ENCODE measurements at places on chromosomes 11 and 22.

GRCh38 chr11:76076749-76077148 is 129.6 kb downstream of the WNT11 start:
- DNase-seq, result no peak

GRCh38 chr11:39690856-39691255 is 1768.6 kb downstream of the LRRC4C start:
- no peak for DNase-seq

DNA sequence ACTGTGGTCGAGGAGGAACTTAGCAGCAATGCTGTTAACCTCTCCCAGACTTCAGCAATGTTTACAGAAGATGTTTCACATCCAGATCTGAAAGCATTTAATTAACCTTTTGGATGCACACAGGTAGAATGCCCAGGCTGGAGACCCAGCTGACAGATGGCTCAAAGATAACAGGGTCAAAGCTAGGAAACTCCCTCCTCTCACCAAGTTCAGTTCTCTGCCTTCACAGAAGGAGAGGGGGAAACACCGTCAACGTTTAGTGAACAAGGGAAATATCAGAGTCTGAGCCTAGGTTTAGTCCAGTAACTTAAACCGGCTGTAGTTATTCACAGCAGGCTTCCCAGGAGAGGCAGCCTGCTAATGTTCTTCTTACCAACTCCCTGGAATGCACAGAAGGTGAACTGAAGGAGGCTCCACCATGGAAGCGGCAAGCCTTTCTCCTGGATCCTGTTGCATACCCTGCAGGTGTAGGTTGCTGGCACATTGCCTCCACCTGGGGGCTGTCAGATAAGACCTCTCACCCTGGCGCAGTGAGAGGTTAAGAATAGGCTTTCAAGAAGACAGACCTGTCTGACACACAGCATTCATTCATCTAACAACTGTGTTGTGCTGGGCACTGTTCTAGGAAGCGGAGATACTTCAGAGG is 23.5 kb upstream of the ANKK1 start:
- DNase-seq, result no peak

GRCh38 chr11:61724437-61724836 is 28.0 kb upstream of the MYRF start:
- no peak for DNase-seq

DNA sequence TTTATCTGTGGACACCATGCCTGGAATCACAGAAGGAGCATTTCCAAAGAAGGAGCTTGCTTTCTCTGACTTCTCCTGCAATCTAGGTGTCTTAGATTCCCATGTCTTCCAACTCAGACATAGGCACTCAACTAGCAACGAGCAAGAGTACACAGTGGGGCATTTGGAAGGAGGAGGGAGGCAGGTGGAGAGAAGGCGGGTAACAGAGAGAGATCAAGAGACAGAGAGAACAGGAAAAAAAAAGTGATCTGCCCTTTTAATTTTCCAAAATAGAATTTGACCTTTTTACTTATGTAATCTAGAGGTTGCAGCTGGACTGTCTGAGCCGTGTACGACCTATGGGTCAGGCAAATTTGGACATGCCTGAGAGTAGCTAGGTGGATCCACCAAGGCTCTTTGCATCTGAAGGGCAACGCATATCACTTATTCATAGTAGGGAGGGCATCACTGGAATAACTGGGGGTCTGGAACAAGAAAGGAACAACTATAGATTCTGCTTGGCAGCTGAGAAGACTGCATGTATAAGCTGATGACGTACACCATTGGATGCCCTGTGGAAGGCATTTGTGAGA is 37.3 kb upstream of the POGLUT3 start:
- DNase-seq, result no peak

DNA sequence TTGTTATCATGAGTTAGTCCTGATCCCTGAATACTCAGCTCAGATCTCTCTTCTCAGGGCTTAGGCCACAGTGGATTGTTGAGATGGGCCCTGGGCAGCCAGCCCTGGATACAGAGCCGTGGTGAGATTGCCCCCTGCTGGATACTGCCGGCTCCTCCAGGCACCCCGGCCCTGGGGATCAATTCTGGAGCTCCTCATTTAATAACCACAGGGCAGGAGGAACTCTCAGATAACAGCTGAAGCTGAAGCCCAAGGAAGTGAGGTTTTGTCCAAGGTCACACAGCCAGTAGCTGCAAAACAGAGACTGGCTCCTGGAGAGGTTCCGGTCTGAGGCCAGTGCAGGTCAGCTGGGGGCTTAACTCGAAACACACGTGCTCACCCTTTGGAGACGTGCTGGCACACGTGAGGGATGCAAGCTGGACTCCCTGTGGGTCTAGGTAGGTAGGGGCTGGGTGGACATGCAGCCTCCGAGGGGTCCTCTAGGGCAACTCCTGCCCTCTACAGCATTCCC is 16.0 kb downstream of the USH1C start:
- no peak for DNase-seq

DNA sequence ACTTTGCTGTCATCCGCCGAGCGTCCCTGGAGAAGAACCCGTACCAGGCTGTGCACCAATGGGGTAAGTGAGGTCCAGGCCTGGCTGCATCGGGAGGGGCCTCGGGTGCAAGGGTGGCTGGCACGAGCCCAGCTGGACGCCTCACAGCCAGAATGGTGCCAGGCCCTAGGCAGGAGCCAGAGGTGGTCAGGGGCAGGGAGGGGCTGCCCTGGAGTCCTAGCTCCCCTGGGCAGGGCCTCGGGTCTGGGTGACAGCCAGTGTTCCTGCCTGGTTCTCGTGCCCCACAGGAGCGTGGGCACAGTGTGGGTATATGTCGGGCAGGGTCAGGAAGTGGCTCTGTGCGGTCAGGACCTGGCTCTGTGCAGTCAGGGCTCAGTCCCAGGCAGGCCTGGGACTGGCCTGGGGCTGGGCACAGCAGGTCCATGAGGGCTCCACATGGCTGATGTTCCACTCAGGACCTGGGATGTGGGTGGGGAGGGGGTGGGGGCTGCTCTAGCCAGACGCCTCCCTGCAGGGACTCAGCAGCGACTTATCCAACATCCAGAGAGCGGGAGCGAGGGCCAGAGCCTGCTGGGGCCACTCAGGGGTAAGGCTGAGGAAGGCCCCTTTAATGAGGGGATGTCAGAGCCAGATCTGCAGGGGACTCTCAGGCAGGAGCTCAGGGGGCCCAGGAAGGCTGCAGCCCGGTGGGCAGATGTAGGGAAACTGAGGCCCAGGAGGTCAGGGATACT is 1.2 kb downstream of the TSPAN32 start:
- no peak for DNase-seq

- no peak for DNase-seq
Observed at GRCh38 chr22:38860283-38861169, 11.5 kb downstream of the CBX6 start.

DNA sequence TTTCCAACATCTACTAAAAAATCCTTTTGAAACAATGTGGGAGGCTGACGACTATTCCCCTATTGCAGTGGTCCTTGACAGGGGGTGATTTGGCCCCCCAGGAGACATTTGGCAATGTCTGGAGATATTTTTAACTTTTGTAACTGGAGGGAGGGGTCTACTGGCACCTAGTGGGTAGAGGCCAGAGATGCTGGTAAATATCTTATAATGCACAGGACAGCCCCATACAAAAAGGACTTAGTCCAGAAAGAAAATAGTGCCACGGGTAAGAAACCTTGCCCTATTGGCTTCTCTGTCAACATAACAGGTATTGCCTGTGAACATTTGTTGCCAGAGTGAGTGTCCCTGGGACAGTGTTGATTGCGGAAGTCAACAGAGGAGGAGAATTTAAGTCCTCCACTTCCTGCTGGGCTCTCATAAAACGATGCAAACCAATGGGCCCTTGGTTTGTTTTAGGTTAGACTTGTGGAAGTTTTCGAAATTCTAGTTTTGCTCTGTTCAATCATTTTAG is 101.6 kb downstream of the MAML2 start:
- no peak for DNase-seq

GRCh38 chr11:125807909-125808308 is 20.0 kb downstream of the PATE3 start:
- DNase-seq, result no peak

DNA sequence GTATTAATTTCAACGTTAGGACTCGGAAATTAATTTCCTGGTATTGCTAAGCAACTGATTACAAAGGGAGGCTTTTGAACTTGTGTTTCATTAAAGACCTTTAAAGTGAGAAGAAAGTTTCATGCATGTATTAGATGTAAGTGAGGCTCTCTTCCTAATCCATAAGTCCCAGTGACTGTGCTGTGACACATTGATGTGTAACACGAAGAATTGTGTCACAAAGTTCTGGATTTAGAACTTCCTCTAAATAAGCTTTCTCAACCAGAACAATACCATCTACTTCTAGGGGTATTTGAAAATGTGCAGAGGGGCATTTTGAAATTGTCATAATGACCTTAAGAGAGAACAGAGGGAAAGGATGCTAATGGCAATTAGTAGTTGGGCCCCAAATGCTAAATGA is 14.4 kb downstream of the DCUN1D5 start:
- DNase-seq, result no peak

GRCh38 chr11:45193695-45194094 is 47.3 kb downstream of the PRDM11 start:
- DNase-seq, result no peak

- no peak for DNase-seq
Observed at GRCh38 chr11:100612766-100613165, 74.3 kb upstream of the ARHGAP42 start.

DNA sequence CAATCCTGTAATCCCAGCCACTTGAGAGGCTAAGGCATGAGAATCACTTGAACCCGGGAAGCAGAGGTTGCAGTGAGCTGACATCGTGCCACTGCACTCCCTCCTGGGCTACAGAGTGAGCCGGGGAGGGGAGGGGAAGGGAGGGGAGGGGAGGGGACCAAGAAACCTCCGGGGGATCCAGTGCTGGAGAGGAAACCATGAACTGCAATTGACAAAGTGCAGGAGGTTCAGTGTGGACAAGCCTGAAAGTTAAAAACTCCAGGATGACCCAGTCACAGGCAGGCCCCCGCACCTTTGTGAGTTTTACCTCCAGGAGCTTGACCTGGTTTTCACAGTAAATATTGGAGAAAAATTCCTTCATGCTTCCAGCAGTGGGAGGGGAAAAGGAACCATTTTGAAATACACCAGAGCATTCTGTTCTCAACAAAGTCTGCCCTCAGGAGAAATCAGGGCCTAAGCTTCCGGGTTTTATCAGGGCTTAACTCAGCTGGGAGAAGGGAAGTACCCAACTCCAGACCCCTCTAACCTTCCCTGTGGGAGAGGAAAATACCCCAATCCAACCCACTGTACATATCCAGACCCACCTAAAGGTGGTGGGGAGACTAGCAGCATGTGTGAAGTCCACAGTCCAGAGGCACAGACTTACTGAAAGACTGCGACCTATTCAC is 15.5 kb upstream of the ZFTA start:
- no peak for DNase-seq

GRCh38 chr11:96075532-96075959 is 151.6 kb upstream of the MTMR2 start:
- no peak for DNase-seq

DNA sequence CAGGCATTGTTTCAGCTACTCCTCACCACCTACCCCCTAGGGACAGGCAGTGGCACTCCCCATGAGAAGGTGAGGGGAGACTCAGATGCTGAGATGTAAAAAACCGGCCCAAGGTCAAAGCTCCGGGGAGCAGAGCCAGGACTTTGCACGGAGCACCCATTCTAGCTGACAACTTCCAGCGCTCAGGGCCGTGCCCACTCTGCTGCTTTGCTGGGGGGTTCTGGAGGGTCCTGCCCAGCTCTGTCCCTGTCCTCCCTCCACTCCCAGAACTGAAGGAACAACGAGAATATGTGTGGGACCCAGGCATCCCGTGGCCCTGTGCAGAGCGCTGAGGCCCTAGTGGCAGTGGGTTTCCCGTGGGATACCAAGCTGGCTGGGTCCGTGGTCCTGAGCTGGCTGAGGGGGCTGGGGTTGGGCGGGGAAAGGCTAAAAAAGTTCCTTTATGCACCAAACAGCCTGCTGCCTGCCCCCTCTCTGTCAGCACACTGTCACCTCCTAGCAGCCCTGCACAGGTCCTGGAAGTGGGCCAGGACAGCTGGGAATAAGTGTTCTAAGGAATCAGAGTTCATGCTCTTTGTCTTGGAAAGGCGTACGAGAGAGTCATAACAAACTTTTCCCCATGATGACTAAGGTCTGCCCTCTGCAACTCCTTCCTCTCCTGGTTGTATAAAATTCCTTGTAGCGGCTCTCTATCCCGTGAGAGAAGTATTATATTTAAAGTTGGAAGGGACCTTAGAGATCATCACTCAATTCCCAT is 1.9 kb downstream of the MS4A10 start:
- DNase-seq, result no peak
